Uterine smooth muscle cell (primary cell): ENCODE measurements at places on chromosomes 5 and 9. TPM values are rescaled to one million over a fixed set of nuclear protein-coding genes. Genes with fewer than 3 reads are reported as not detected.

AGXT2 gene
- not detected in 2 replicates for total RNA-seq

SPATA24 gene
- total RNA-seq, result 4.0 and 4.9 TPM in 2 replicates

HEMGN gene
- not detected in 2 replicates for total RNA-seq

TLX3 gene
- total RNA-seq, result not detected in 2 replicates

PFN3 gene
- not detected in 2 replicates for total RNA-seq

RNF183 gene
- 0.37 TPM in 1 of 2 replicates, not detected in the other for total RNA-seq

FOXD4 gene
- 0.62 TPM in 1 of 2 replicates, not detected in the other for total RNA-seq

FAM151B gene
- total RNA-seq, result 2.4 and 4.6 TPM in 2 replicates

LHFPL2 gene
- 68.6 and 72.5 TPM in 2 replicates for total RNA-seq

PAM gene
- total RNA-seq, result 313 and 628 TPM in 2 replicates
